ENCODE measurements at places on chromosomes 7 and 10. TPM values are rescaled to one million over a fixed set of nuclear protein-coding genes. Genes with fewer than 3 reads are reported as not detected.

The LRRN3 gene
- 2.1 TPM for polyA plus RNA-seq

The DPP6 gene
- 0.10 TPM for polyA plus RNA-seq

The TRIM4 gene
- 6.6 TPM for polyA plus RNA-seq

The CARD11 gene
- not detected for polyA plus RNA-seq

The CPA1 gene
- 0.05 TPM for polyA plus RNA-seq

The ADAM8 gene
- polyA plus RNA-seq, result 1.6 TPM

Data from SK-N-SH (cell line).